ENCODE measurements at places on chromosomes 2 and 18.

DNA sequence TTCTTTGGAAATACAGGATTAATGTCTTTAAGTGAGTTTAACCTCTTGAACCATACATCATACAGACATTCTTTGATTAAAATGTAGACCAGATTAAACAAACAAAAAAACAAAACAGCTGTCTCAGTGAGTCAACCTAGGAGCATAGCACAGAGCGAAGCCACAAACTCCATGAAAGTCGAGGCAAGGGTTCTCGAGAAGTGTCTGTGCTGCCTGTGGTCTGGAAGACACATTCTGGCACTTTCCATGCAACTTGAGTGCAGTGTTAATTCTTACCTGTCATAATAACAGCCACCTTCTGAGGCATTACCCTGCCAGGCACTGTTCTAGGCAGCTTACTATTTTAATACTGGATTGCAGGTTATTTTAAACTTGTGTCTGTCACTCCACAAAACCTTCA, 435.5 kb upstream of the MMADHC start:
- DNase-seq, result no peak

- no peak for DNase-seq
Measured at GRCh38 chr2:163669506-163669905, 66.3 kb downstream of the FIGN start.

- no peak for DNase-seq
Measured at GRCh38 chr2:54504866-54505265, 48.7 kb downstream of the SPTBN1 start.

DNA sequence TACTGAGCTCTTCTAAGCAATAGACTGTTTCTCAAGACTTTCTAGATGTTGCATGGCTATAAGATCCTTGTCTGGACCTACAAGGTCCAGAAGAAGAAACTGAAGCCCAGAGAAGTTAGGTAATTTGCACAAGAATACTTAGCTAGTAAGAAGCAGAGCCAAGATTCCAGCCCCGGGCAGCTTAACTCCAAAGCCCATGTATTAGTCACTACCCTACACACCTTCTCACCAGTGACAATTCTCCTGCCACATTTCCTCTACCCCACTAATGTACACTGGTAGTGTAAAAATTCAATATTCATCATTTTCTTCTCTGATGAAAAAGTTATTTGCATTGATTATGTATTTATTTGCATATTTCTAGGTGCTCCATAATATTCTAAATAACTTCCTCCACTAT, 95.5 kb upstream of the CREB1 start:
- DNase-seq, result no peak

DNA sequence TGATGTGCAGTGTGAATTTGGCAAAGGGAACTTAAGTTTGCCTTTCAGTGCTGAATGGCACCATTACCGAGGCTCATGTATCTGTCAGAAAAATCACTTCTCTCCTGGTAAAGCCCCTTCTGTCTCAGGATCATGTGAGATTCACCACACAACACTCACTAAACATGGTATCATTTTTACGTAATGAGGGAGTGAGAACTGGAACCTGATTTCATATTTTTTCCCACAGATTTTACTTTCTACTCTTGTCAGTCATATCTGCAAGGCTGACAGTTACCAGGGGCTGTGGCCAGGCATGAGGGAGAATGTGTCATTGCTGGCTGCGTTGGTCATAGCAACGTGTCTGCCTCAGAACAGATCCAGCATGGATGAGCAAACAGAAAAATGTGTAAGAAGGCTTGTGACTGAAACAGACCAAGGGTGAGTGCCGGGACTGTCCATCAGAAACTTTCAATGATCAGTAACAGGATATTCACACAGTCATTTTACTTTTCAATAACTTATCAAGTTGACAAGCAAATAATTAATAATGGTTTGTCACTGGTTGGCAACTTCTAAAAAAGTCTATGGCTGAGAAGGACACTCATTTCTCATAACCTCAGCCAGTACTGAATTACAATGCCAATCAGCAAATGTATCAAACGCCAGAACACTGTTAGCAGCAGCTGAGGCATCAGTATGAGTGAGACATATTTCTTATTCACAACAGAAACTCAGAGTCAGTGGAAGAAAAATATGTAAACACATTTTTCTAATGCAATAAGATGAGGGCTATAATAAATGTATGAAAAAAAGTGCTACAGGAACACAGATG, 100.5 kb downstream of the CDC42EP3 start:
- no peak for DNase-seq

- no peak for DNase-seq
Measured at GRCh38 chr18:5389356-5389755, 93.8 kb upstream of the ZBTB14 start.

GRCh38 chr2:191218292-191218898, 26.8 kb upstream of the MYO1B start:
- peak; percentile 17 for DNase-seq

Data from stimulated activated CD8-positive, alpha-beta memory T cell treated with anti-CD3 and anti-CD28 coated beads, Interleukin-4, amount 100 ng/mL, for 4 hours (primary cell).